T-cell (primary cell): ENCODE measurements at places on chromosomes 2 and 18. TPM values are rescaled to one million over a fixed set of nuclear protein-coding genes. Genes with fewer than 3 reads are reported as not detected.

Gene SPDYA
- 12.4 TPM for total RNA-seq

Gene DTNB
- total RNA-seq = 39.6 TPM

Gene IL36RN
- total RNA-seq = not detected

Gene LAMA1
- 0.09 TPM for total RNA-seq

GRCh38 chr18:37430357-37431076, 135.1 kb downstream of the CELF4 start:
- no peak for DNase-seq

GRCh38 chr2:118443596-118443995, 355.3 kb downstream of the INSIG2 start:
- DNase-seq = no peak

- DNase-seq = no peak
Observed at GRCh38 chr18:70559446-70559845, 270.6 kb downstream of the SOCS6 start.

DNA sequence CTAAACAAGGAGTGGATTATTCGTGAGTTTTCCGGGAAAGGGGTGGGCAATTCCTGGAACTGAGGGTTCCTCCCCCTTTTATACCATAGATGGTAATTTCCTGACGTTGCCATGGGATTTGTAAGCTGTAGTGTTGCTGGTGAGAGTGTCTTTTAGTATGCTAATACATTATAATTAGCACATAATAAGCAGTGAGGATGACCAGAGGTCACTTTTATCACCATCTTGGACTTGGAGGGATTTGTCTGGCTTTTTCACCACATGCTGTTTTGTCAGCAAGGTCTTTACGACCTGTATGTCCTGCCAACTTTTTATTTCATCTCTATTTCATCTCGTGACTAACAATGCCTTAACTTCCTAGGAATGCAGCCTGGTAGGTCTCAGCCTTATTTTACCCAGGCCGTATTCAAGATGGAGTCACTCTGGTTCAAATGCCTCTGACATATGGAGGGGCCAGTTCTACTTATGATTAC, 124.8 kb upstream of the B3GNT2 start:
- no peak for DNase-seq
